ENCODE measurements at places on chromosomes 5 and 9.

GRCh38 chr9:115167175-115167574, 49.2 kb upstream of the TNC start:
- no peak for DNase-seq

DNA sequence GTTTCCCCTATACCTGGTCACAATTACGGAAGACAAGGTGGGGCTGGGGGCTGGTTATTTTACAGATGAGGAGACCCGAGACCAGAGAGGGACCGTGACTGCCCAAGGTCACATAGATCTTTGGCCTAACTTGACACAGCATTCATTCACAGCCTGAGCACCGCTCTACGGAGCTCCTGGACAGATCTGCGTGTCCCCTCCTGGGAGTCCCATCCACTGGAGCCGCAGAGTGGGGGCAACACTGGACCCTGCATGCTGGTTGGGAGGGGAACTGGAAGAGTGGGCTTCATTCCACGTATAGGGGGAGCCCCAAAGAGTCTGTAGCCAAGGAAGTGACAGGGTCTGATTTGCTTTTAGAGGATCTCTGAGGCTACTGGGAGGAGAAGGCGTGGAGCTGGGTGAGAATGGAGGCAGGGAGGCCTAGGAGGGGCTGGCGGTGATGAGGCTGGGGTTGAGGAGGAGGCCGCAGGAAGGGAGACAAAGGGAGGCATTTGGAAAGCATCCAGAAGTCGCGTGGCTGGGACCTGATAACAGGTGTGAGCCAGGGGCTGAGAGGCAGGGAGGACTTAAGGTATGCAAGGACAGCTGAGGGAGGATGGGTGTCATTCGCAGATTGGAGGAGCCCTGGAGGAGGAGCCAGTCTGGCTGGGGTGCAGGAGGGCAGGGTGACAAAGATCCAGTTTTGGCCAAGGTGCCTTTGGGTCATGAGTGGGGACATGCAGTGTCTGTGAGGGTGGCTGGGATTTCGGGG, 64.3 kb upstream of the IER5L start:
- peak; percentile 53 for DNase-seq

DNA sequence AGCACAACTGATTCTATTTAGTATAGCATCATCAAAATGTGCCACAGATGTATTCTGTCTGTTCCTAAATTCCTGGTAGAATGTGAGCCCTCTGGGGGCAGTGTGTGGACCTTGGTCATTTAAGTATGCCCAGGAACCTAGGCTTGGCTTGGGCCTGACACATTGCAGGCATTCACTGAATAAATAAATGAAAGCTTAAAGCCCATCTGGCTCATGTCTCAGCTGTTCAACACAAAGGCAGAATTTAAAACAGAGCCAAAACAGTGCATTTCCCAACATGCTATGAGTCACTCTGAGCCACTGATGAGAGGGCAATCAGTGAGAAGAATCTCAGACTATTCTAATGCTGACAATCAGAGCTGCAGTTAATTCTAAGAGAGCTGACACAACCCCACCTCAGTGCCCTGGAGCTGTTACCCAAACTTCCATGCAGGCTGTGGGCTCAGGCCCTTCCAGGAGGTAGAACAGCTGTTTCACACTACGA, 8.1 kb downstream of the FAM193B start:
- DNase-seq, result no peak

GRCh38 chr9:83062651-83063527, at the start of gene RASEF:
RASEF (minus strand) TSS chr9:83063142; CDS start chr9:83062867, 275 bp downstream.
- DNase-seq, result peak; percentile 72

- DNase-seq, result no peak
Observed at GRCh38 chr5:25286319-25286718, 641.5 kb upstream of the CDH10 start.

GRCh38 chr9:127407492-127407843, 10.5 kb downstream of the SLC2A8 start:
- DNase-seq, result no peak

- no peak for DNase-seq
Observed at GRCh38 chr5:493119-493701, 31.0 kb downstream of the SLC9A3 start.

DNA sequence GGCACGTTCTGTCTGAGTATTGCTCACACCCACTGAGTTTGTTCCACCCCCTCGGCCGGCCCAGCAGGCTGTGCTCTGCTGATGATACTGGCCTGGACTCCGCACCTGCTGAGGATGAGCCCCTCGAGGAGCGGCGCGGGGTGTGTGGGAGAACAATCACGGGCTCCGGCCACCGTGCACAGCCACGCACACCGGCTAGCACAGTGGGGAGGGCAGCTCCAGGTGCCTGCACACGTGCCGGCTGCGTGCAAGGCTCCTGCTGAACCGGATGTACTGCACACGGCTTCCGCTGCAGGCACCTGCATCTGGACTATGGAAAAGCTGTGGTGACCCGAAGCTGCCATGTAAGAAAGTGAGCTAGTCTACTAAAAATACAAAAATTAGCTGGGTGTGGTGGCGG, 485.2 kb upstream of the CDH9 start:
- DNase-seq, result no peak

DNA sequence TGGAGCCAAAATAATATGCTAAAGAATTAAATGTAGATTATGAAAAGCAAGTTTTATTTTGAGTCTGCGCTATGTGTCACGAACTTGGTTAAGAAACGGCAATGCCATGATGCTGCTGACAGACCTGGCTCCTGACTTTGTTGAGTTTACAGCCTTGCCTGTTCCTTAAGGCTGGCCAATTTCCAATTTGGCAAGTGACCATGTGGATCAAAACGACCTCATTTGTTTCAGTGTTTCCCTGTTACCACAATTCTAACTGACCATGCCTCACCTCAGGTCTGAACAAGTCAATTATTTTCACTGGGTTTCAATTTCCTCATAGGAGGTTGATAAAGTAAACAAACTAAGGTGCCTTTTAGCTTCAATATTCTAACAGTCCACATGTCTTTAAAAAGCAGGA, 461.4 kb downstream of the ZNF608 start:
- no peak for DNase-seq

DNA sequence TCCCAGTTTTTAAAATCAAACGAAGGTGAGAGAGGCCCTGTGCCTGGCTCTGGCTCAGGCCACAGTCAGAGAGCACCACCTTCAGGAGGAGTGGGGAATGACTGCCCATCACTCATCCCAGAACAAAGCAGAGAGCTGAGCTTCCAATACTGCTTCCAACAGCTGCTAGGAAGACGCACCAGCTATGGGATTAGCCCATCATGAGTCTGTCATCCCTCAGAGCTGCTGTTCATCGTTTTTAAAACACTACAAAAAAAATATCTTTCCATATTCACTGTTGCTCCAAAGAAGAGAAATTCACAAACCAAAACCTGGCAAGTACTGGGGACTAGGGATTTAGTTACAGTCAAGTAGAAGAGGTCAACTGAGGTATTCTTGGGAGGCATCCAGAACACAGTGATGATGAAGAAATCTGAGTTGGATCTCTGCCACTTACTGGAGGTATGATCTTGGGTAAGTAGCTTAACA, 102.4 kb downstream of the CDK5RAP2 start:
- DNase-seq, result peak; percentile 70

DNA sequence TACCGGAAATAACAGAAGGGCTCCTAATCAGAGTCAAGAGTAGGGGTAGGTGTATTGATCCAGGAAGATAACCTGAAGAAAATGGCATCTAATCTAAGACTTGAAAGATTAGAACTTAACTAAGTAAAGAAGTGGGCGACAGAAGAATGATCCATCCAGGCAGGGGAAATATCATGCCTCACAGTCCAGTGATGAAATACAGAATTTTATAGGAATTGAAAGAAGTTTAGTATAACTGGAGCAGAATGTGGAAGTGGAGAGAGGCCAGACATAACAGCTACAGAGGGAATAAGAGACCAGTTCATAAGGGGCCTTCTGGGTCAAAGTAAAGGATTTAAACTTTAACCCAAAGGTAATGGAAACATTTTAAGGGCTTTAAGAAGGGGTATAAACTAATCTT, 42.2 kb downstream of the ERP44 start:
- DNase-seq, result no peak

GRCh38 chr9:114657705-114658104, at the start of gene TEX53:
TEX53 (minus strand) TSS chr9:114657805; CDS start chr9:114657774, 31 bp downstream.
- DNase-seq, result no peak

- DNase-seq, result no peak
Observed at GRCh38 chr9:76662476-76663281, 101.6 kb upstream of the PCA3 start.

DNA sequence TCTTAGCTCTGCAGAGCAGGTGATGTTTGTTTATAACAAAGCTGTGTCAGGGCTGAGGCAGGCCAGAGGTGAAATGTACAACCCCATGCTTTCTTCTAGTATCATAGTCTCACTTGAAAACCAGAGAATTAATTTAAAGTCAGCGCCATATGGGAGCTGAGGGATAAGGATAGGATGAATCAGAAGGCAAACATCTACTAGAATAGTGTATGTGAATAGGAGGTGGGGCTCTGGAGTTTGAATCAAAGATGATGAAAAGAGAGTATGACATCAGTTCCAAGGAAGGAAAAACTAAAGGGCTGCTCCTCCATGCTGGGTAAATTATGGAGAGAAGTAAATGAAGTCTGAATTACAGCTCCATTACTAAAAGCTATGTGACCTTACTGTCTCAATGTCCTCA, 441.5 kb downstream of the RASEF start:
- DNase-seq, result no peak

GRCh38 chr9:70113403-70114022, 69.9 kb downstream of the MAMDC2 start:
- no peak for DNase-seq

- no peak for DNase-seq
Observed at GRCh38 chr5:171644536-171644935, 141.1 kb upstream of the SMIM23 start.

DNA sequence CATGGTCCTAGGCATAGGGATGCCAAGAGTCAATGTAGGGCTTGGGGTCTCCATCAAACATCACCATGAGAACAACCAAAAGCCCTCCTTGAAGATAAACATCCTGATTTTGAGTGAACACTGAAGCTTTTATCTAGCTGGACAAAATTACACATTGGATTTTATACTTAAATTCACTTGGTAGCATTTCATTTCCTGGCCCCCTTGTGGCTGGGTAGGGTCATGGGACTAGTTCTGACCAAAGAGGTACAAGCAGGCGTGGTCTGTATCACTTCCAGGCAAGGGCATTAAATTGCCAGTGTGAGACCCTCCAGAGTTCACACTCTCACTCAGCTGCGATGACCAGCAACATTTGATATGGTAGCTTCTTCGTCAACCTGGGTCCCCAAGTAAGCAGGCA, 320.3 kb downstream of the ACTL7B start:
- DNase-seq, result no peak

- no peak for DNase-seq
Observed at GRCh38 chr5:174789596-174789995, 65.2 kb downstream of the MSX2 start.

DNA sequence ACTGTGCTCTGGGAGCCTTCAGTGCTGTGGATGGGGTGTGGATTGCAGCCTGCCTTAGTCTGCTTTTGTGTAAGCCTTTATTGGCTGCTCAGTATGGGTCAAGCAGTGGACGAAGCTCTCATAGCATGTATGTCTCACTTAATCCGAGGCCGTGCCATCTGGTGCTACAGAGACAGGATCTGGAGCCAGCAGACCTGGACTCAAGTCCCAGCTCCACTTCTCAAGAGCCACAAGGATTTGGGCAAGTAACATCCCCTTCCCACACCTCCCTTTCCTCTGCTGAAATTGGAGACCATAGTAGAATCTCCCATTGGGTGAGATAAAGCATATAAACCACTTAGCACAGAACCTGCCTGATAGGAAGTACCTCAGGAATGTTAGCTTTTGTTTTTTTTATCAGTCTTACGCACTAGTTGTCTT, 23.4 kb upstream of the LECT2 start:
- no peak for DNase-seq

DNA sequence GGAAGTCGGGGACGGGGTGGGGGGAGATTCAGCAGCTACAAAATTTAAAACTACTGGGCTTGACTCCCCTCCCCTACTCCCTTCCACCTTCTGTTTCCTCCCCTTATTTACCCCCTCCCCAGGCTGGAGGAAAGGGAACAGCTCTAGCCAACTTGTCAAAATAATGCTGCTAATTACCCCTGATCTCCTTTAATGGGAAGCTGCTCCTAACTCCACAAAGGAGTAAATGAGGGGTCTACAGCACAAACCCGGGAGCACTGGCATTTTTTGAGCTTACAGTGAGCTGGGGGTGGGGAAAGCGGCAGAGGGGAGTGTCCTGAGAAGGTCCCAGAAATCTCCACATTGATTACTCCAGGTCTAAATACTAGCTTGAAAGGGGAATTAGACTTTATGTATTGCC, 3.1 kb downstream of the PTCH1 start:
- no peak for DNase-seq

- no peak for DNase-seq
Observed at GRCh38 chr5:171285465-171285864, 23.6 kb upstream of the TLX3 start.
